NCI-H510A (cell line): ENCODE measurements at places on chromosomes 5 and 9.

DNA sequence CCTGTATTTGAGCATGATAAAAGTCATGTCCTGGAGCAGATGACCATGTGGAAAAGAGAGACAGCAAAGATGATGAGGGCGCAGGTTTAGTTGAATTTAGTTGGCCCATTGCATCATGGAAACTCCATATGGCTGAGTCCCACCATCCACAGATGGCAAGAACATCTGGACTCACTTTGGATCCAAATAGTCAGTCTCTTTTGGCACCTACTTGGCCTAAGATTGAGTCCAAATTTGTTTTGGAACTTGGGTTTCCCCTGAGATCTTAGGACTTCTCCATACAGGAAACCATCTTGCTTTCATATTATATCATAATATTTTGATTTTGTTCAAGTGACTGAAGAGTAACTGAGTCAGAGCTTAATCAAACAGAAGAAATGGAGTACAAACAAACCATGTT is 217.5 kb downstream of the DRD1 start:
- DNase-seq = no peak

- DNase-seq = no peak
These were observed 88.7 kb downstream of the PRKACG start for GRCh38 chr9:68925175-68925574.

GRCh38 chr5:135360278-135361274 is 38.5 kb downstream of the MACROH2A1 start:
- DNase-seq = no peak

GRCh38 chr9:138052322-138052615 is 174.7 kb downstream of the CACNA1B start:
- DNase-seq = no peak

DNA sequence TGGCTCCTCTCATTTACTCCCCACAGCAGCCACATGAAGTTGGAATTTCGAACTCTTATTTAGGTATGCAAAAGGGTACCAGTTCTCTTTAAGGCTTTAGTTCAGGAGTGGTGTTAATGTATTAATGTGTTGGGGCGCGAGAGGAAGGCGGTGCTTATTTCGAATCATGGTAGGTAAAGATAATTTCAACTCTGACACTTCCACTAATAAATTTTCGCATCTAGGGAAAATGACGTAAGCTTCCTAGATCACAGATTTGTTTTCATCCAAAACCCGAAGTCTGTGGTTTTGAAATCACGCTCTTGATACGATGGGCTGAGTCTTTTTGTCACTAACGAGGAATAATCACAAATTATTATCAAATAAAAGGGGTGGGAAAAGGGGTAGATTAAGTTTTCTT is 681 bp downstream of the PPWD1 start:
- no peak for DNase-seq

DNA sequence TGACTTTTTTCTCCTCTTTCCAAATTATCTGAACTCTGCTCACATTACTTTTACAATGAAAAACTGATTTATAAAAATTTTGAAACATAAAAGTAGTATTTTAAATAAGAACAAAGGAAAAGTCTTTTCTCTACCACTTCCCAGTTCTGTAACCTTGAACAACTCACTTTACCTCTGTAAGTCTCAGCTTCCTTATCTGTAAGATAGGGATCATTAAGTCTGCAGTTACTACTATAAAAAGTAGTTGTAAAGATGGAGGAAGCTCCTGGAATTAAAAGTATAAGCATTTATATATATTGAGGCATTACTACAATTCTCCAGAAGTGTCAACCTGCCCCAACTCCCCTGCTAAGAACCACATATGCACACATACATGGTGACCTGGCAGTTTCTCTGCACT is 88.0 kb downstream of the TTC39B start:
- no peak for DNase-seq

DNA sequence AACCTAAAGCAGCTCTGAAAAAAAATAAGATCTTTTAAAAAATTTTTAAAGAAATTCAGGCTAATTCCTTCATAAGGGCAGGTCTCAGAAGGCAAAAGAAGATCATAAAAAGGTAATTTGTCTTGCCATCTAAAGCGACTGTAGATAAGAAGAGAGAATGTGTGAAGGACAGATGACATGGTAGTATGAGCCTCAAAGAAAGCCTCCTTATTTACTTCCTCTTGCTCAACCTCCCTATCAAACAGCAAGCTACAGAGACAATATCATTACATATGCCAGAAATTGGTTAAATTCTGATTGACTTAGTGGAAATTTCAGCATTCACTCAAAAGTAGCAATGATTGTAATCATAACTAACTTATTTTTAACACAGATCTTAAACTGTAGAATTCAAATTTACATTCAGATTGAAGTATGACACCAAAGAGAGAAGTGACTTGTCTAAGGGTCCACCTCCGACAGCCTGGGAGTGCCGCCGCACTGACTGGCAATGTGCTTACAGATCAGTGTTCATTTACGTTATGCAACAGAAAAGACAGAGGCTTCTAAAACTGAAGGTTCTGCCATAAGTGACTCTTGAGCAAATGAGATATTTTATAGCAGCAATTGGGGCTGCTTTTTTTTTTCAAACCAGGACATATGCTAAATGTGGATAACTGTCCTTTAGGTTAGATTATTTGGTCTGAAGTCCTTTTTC is 132.0 kb downstream of the CEMIP2 start:
- no peak for DNase-seq

- DNase-seq = no peak
These were observed 33.6 kb upstream of the BASP1 start for GRCh38 chr5:17183831-17184230.

GRCh38 chr5:38725371-38725865 is 120.4 kb upstream of the OSMR start:
- DNase-seq = no peak

DNA sequence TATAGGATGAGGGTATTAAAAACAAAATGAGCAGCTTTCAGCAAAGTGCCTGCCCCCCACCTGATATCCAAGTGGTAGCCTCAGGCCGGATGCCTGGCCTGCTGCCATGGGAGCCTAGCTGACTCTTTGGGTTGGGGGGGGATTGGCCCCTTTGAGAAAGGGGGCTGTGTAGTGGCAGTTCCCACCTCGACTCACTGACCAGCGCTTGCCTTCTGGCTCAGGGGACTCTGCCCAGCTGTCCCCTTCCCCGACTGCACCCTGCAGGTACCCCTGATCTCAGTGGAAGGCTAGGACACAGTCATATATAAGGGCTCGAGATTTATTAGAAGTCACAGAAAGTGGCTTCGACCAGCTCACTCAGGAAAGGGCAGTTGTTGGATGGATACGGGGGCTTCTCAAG is 1.5 kb upstream of the NEUROG1 start:
- no peak for DNase-seq

DNA sequence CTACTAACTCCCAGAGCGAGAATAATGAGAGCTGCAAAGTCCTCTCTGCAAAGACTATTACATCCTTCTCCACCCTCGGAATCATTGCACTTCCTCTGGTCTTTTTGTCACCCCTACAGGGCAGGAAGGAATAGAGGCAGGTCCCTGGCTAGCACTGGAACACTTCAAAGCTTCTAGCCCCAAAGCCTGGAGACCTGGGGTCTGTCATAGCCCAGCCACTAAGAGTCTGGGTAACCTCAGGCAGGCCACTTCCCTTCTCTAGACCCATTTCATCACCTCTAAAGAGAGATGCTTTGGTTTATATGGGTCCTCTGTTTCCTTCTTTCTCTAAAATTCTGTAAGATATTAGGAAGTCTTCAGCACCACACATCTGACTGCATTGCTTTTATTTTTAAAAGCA is 6.7 kb downstream of the ADRB2 start:
- no peak for DNase-seq

DNA sequence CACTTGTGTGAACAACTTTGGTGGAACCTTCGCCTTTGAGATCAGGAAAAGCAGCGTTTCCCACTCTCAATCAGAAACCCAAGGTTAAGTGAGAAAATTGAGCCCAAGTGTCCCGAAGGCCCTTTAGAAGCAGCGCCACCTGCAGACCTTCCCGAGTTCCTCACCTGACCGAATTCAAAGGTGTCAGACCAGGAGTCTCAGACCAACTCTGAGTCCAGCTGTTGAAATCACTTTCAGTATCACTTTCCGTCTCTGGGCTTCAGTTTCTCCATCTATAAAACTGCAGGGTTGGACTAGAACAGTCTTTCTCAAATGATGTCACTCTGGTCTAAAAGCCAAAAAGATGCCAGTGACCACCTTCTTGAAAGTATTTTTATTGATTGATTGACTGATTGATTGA is 31.7 kb upstream of the GRHPR start:
- DNase-seq = no peak
